ENCODE measurements at places on chromosomes 13 and 19. TPM values are rescaled to one million over a fixed set of nuclear protein-coding genes. Genes with fewer than 3 reads are reported as not detected.

The SHC2 gene
- not detected for total RNA-seq

The FCER2 gene
- total RNA-seq: 0.31 TPM

The ZNF701 gene
- 34.3 TPM for total RNA-seq

The PSG3 gene
- total RNA-seq: not detected

The KLK3 gene
- not detected for total RNA-seq

The ERICH4 gene
- not detected for total RNA-seq

The SMIM24 gene
- total RNA-seq: 2.5 TPM

The PTH2 gene
- not detected for total RNA-seq

The KIR2DL3 gene
- 0.21 TPM for total RNA-seq

The CRB3 gene
- total RNA-seq: 1.1 TPM

The EDNRB gene
- not detected for total RNA-seq

The FGF21 gene
- not detected for total RNA-seq

DNA sequence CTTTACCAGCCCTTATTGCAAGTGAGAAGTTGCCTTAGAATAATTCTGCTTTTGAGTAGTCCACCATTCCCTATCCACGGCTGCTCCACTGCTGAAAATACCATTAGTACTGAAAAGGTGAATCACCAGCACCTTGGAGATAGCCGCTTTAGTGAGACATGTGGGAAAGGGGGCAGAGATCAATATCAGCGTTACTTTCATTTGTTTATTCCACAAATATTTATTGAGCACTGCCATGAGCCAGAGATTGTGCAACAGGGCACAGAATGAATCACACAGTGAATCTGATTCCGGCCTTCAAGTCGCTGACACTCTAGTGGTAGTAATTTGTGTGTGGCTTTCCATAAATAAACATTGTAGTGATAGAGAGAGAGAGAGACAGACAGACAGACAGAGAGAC, 31.5 kb upstream of the MYO16 start:
- H3K36me3 ChIP-seq: no peaks in the 10 kb centered on the region
- no peak overlapping the region for H3K4me3 ChIP-seq
- no peaks in the 10 kb centered on the region for H3K27me3 ChIP-seq
- no peak for DNase-seq
- H3K4me1 ChIP-seq: no peaks in the 10 kb centered on the region

DNA sequence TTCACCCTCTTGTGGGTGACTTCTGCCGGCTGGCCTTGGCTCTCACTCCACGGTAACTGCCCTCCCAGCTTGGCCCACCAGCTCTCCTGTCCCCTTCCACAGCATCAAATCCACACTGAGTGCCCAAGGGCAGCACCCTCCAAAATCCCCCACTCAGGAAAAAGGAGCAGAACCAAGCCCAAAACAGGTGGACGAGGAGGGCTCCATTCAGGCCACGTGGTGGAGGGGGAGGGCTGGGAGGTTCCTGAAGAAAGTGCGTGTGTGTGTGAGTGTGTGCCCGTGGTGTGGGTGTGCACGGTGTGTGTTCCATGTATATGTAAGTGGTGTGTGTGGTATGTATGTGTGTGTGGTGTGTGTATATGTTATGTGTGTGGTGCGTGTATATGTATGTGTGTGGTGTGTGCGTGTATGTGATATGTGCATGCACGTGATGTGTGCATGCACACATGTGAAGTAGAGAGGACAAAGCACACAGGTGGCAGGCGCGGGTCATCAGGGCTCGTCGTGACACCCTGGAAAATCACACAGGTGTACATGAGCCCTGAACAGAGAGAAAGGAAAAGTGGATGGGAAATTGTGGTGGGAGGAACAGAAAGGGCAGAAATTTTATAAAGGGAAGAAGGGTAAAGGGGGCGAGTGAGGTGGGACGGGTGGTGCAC, 76.9 kb downstream of the COL4A1 start:
- H3K27ac ChIP-seq: no peak overlapping the region
- no peaks in the 10 kb centered on the region for H3K4me1 ChIP-seq
- H3K36me3 ChIP-seq: no peaks in the 10 kb centered on the region
- peaks cover 10% of the 10 kb centered on the region for H3K27me3 ChIP-seq
- no peak for DNase-seq
- H3K4me3 ChIP-seq: no peak overlapping the region

GRCh38 chr13:49539313-49539712, 43.6 kb downstream of the PHF11 start:
- H3K27me3 ChIP-seq: no peaks in the 10 kb centered on the region
- H3K4me1 ChIP-seq: peaks cover 21% of the 10 kb centered on the region
- peak overlapping the region; percentile 72 for H3K27ac ChIP-seq
- H3K4me3 ChIP-seq: no peak overlapping the region
- no peak for DNase-seq

GRCh38 chr13:63249411-63250187, 1834.0 kb upstream of the PCDH20 start:
- H3K4me1 ChIP-seq: no peaks in the 10 kb centered on the region
- H3K27ac ChIP-seq: no peak overlapping the region
- no peak for DNase-seq

- H3K4me3 ChIP-seq: no peak overlapping the region
- H3K27me3 ChIP-seq: peaks cover 2% of the 10 kb centered on the region
- no peak for DNase-seq
- no peaks in the 10 kb centered on the region for H3K4me1 ChIP-seq
- no peaks in the 10 kb centered on the region for H3K36me3 ChIP-seq
- H3K27ac ChIP-seq: no peak overlapping the region
Measured at GRCh38 chr19:43300206-43300605, 30.9 kb upstream of the PSG9 start.

DNA sequence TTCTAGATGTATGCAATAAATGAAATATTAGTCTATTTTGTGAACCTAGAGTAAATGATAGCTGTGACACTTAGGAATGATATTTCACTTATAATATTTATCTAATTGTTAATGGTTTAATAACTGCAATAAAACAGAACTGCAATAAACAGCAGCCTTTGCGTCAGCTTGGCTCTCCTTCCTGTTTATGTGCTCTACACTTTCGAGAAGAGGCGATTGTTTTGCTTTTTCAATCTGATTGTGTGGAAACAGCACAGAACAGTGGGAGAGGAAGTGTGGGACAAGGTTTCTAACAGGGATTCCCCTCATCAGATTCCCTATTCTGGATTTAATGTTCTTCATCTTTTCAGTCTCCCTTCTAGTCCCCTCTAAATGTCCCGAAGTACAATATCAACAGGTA, 17.3 kb upstream of the TRPC4 start:
- no peak overlapping the region for H3K4me3 ChIP-seq
- DNase-seq: no peak
- no peaks in the 10 kb centered on the region for H3K27me3 ChIP-seq
- no peaks in the 10 kb centered on the region for H3K4me1 ChIP-seq
- no peaks in the 10 kb centered on the region for H3K36me3 ChIP-seq
- no peak overlapping the region for H3K27ac ChIP-seq

DNA sequence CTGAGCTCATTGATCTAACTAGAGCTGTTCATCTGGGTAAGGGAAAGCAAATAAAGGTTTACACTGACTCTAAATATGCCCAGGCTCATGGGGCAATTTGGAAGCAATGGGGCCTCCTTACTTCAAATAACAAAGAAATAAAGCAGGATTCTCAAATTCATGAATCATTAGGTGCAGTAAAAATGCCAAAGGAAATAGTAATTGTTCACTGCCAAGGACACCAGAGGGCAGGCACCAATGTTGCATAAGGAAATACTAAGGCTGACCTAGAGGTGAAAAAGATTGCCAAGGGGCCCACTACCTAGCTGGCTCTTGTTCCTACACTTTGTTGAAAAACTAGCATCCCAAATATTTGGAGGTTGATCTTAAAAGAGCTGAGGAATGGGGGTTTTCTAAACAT, 1686.7 kb upstream of the MIR17HG start:
- H3K27ac ChIP-seq: no peak overlapping the region
- H3K4me1 ChIP-seq: no peaks in the 10 kb centered on the region
- DNase-seq: no peak
- H3K4me3 ChIP-seq: no peak overlapping the region

GRCh38 chr13:77980592-77980991, 62.0 kb upstream of the EDNRB start:
- H3K4me3 ChIP-seq: no peak overlapping the region
- DNase-seq: no peak
- H3K36me3 ChIP-seq: no peaks in the 10 kb centered on the region

GRCh38 chr19:42295342-42295741, 6.6 kb upstream of the PRR19 start:
- peaks cover 38% of the 10 kb centered on the region for H3K36me3 ChIP-seq
- peaks cover 8% of the 10 kb centered on the region for H3K4me1 ChIP-seq

DNA sequence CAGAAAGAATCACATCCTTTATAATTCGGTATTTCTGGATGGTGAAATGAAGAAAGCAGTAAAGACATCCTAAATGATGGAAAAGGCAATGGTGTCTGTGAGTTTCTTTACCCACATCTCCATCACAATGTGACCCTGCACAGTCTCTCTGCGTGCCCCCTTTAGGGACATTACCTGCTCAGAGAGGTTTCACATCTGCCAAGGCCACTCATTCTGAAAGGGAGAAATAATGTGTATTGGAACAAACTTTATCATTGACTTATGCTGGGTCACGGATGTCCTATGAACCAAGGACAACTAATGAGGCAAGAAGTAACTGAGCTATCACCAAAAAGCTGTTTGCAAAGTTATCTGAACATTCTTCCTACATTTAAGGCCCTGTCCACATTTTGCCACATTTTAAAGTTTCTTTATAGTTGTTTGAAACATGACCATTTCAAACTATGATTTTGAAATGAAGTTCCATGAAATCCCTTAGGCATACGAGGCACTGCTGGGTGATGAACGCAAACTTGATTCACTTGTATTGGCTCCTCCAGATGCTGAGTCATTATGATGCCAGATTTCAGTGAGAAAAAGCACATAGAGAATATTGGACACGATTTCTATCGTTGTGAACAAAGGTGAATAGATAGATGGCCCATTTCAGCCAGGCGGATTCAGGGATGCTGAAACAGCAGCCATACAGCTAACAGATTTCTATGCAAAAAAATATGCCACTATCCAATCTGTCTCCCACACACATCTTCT, 63.5 kb upstream of the HMGB1 start:
- H3K4me3 ChIP-seq: no peak overlapping the region
- H3K36me3 ChIP-seq: no peaks in the 10 kb centered on the region
- H3K4me1 ChIP-seq: peaks cover 9% of the 10 kb centered on the region
- H3K27ac ChIP-seq: no peak overlapping the region
- H3K27me3 ChIP-seq: no peaks in the 10 kb centered on the region
- no peak for DNase-seq

GRCh38 chr13:51222686-51223559, 725 bp downstream of the FAM124A start:
- no peak overlapping the region for H3K27ac ChIP-seq
- peaks cover 56% of the 10 kb centered on the region for H3K27me3 ChIP-seq
- no peak for DNase-seq
- H3K4me1 ChIP-seq: peaks cover 4% of the 10 kb centered on the region
- H3K4me3 ChIP-seq: peak overlapping the region; percentile 38

GRCh38 chr13:22285867-22286266, 615.0 kb downstream of the FGF9 start:
- no peak for DNase-seq
- H3K36me3 ChIP-seq: no peaks in the 10 kb centered on the region
- no peaks in the 10 kb centered on the region for H3K4me1 ChIP-seq

GRCh38 chr13:107901996-107902562, 313.3 kb downstream of the LIG4 start:
- no peak overlapping the region for H3K27ac ChIP-seq
- no peak overlapping the region for H3K4me3 ChIP-seq
- no peaks in the 10 kb centered on the region for H3K27me3 ChIP-seq
- H3K4me1 ChIP-seq: no peaks in the 10 kb centered on the region

DNA sequence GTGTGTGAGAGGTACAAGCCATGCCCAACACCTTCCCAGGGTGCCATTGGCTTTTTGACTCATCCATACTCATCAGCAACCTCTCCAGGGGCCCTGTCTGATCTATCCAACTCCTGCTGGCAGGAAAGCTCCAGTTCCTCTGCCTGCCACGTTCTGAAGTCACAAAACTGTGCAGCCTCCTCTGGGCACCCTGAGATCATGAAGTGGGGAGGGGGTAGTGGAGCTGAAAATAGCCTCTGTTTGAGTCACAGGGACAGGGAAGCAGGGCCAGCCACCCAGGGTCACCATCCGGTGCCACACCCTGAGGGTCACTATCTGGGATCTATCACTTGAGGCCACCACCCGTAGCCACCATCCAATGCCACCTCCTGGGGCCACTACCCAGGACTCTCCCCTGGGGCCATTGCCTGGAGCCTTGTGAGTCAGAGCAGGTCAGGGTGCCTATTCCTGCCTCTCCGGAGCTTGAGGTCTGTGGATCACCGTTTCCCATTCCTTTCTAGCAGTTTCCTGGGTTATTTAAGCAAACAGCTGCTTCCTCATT, 172.1 kb downstream of the NUFIP1 start:
- no peaks in the 10 kb centered on the region for H3K36me3 ChIP-seq
- no peak overlapping the region for H3K4me3 ChIP-seq
- no peak for DNase-seq

- H3K27ac ChIP-seq: no peak overlapping the region
- peaks cover 2% of the 10 kb centered on the region for H3K36me3 ChIP-seq
- H3K27me3 ChIP-seq: peaks cover 47% of the 10 kb centered on the region
- peaks cover 9% of the 10 kb centered on the region for H3K4me1 ChIP-seq
- DNase-seq: no peak
Measured at GRCh38 chr13:87671753-87672605, 808 bp downstream of the SLITRK5 start.

DNA sequence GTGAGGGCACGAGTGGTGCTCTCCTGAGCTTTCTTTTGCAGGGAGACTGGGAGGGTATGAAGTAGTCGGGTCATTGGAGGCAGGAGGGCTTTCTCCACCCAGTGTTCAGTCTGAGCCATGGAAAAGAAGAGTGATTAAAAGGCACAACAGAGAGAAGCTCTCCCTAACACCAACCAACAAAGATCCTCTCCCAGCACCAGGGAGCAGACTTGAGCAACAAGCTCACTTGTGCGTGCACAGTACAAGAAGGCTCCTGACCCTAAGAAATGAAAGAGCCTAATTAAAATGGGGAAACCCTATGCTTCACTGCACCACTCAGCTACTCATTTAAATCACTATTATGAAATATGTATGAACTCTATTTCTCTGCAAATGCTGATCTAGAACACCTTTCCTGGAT, 276.3 kb upstream of the SOX21 start:
- no peaks in the 10 kb centered on the region for H3K36me3 ChIP-seq
- no peak for DNase-seq
- H3K4me3 ChIP-seq: no peak overlapping the region
- no peak overlapping the region for H3K27ac ChIP-seq
- peaks cover 10% of the 10 kb centered on the region for H3K27me3 ChIP-seq

DNA sequence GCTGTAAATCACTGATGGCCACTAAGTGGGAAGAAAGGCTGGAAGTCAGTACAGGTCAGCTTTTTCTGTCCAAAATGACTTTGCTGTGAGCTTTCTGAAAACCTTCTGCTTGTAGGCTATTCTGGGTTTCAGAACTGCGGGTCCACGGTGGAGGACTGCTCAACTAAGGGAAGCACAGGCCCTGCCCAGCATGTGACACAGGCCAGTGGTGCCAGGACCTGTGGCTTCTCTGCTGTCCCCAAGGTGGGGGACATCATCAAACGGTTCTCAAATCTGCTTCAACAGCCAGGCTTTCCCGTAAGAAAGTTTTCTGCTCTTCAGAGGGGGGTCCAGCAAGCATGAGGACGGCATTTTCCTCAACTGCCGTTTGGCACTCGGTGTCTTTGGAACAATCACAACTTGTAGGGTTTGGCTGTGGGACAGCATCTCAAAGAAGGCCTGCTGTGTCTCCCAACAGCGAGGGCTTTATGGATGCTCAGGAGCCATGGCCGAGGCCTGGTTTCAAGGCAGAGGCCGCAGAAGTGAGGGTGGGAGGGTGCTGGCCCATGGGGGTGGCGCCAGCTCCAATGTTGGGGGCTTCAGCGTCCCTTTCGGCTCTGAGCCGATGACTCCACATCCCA, 3.8 kb downstream of the SGTA start:
- no peaks in the 10 kb centered on the region for H3K27me3 ChIP-seq
- H3K4me3 ChIP-seq: no peak overlapping the region
- peaks cover 57% of the 10 kb centered on the region for H3K4me1 ChIP-seq
